Camera-type eye (tissue), 1 donor: ENCODE measurements at places on chromosomes 3 and 15. TPM values are rescaled to one million over a fixed set of nuclear protein-coding genes. Genes with fewer than 3 reads are reported as not detected.

SNURF gene
- 55.8 TPM for total RNA-seq

PARP9 gene
- 15.2 TPM for total RNA-seq

TMEM40 gene
- 0.82 TPM for total RNA-seq

IL17RC gene
- 28.1 TPM for total RNA-seq

CA12 gene
- total RNA-seq: 17.4 TPM

ZNF639 gene
- total RNA-seq: 86.6 TPM

LTK gene
- total RNA-seq: 2.3 TPM

PGBD4 gene
- total RNA-seq: 2.1 TPM

MYO5C gene
- 18.4 TPM for total RNA-seq

HGD gene
- total RNA-seq: 0.82 TPM

TRPM1 gene
- 52.6 TPM for total RNA-seq

RHOV gene
- 7.2 TPM for total RNA-seq

SLC22A14 gene
- total RNA-seq: 0.16 TPM

ZCWPW2 gene
- 2.6 TPM for total RNA-seq

TF gene
- total RNA-seq: 1,294 TPM

ST8SIA2 gene
- total RNA-seq: 18.9 TPM

ARHGAP11A gene
- total RNA-seq: 15.8 TPM

CLDN18 gene
- total RNA-seq: not detected

EPHA3 gene
- 70.5 TPM for total RNA-seq

FBXO40 gene
- total RNA-seq: 0.22 TPM
